ENCODE measurements at places on chromosomes 1 and 21.

DNA sequence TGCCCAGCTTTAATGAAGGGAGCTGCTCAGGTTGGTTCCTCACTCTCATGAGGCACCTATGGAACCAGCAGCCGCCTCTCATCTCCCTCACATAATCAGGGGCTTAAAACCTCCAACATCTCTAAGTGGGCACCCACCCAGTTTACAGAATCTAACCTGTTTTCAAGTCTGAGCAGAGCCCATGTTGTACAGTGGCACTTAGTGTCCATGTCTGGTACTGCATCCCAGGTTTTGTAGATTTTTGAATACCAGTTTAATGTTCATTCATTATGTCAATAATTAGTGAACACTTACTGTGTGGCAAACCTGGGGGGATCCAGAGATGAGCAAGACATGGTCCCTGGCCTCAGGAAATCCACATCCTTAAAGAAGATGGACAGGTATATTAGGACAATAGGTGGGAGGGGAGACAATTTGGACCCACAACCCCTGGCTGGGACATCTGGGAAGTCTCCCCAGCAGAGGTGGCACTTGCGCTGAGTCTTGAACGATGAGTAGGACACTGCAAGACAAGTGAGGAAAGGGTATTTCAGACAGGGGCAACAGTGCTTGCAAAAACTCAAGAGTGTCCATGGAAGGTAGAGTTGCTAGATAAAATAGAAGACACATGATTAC is 83.3 kb downstream of the LACTBL1 start:
- DNase-seq, result no peak

- no peak for DNase-seq
Observed at GRCh38 chr1:119160866-119161265, 20.4 kb upstream of the WARS2 start.

- no peak for DNase-seq
Observed at GRCh38 chr1:51344602-51345299, 14.4 kb upstream of the TTC39A start.

DNA sequence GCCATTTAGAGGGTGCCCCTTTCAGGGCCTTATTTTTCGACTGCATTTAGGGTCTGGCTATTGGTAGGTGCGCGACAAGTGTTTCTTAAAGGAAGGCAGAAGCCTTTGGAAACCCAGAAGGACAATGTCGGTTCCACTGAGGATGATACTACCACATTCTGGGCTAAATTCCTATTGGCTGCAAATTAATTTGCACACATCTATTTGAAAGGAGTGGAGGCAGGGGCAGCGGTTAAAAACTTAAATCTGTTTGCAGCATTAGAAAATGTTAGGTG is 1.1 kb downstream of the PATJ start:
- DNase-seq, result no peak

GRCh38 chr1:190476321-190476720 is 1.3 kb downstream of the BRINP3 start:
- DNase-seq, result no peak

- DNase-seq, result no peak
Observed at GRCh38 chr1:241591317-241591716, 48.9 kb downstream of the CHML start.

- DNase-seq, result no peak
Observed at GRCh38 chr1:179812501-179813292, 64.9 kb downstream of the TOR1AIP2 start.

- no peak for DNase-seq
Observed at GRCh38 chr1:39063191-39063590, 37.0 kb downstream of the NDUFS5 start.

- DNase-seq, result no peak
Observed at GRCh38 chr21:26798856-26799751, 46.1 kb downstream of the ADAMTS1 start.

GRCh38 chr21:26719750-26720149 is 125.5 kb downstream of the ADAMTS1 start:
- DNase-seq, result no peak

- DNase-seq, result peak; percentile 19
Observed at GRCh38 chr1:109760581-109761226, 3.0 kb downstream of the EPS8L3 start.

- DNase-seq, result no peak
Observed at GRCh38 chr1:14959059-14959694, 194.4 kb upstream of the TMEM51 start.

DNA sequence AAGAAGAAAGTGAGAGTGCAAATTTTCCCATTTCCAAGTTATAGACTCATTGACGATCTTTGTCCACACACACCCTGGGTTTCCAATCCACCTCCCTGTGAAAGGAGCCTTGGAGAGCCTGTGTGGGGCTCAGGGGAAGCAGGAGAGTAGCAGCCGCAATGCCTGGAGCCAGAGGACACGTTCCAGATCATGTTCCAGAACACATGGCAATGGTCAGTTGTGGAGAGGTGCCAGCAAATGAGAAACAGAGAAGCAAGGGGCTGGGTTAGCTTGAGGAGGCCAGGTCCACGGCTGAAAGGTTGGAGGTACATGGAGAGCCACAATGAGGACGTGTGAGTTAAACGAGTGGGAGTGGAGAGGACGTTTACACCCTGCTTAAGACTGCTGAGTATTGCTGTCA is 33.0 kb upstream of the SIPA1L2 start:
- no peak for DNase-seq

DNA sequence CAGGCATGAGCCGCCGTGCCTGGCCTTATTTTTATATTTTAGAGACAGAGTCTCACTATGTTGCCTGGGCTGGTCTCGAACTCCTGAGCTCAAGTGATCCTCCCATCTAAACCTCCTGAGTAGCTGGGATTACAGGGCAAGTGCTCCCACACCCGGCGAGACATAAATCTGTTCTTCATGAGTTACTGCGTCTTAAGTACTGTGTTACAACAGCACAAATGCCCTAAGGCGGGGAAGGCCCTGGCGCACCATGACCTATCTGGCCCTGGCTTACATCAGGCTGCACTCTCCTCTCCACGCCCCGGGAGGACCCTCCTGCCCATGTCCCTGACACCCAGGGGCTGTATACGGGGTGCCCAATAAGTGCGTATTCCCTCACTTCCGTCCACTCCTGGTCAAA is 4.3 kb downstream of the GPR153 start:
- DNase-seq, result no peak

GRCh38 chr1:3221112-3222041 is 152.4 kb downstream of the PRDM16 start:
- no peak for DNase-seq

DNA sequence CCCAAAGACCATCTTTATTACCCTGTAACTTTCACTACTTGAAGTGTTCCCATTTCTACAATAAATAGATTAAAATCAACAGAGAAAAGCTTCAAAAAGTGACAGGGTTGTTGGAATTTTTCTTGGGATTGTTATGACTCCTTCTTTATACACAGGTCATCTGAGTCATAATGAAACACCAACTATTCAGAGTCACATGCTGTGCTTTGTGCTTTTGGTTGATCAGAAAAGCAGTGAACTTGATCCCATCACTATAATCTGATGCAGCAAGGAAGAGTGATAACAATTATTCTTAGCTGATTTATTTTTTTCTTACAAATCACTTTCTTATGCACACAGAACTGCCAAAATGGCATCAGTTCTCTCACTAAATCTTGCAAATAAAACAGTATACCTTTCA is 422.9 kb downstream of the PTBP2 start:
- no peak for DNase-seq

DNA sequence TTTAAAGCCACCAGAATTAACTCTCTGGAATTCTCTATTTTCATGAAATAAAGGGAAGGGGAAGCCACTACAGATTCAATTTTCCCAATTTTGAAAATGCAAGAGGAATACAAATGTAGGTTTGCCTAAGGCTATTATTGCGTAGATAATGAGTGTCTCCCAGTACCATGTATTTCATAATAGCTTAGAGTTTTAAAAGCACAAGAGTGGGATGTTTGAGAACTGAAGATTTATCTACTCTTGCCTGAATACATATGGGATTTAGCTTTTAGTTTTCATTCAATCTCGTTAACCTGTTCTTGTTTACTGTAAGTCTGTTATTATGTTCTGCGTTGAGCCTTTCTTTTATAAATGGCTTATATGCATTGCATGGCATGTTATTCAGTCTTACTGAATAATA is 795.1 kb downstream of the BRINP3 start:
- no peak for DNase-seq

DNA sequence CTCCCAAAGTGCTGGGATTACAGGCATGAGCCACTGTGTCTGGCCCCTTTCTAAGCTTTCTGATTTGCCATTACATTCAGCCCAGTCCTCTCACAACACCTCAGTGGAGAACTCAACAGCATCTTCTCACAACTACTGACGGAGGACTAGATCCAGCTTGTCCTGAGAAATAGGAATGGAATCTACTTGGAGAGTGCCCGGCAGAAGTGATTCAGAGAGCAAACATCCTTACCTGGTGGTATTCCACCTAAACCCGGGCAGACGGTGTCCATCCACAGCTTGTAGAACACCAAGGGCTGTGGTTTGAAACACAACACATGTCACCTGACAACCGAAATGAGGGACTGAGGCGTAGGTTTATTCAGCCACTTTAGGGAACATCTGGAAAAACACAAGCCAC is 28.8 kb upstream of the CCSAP start:
- no peak for DNase-seq

DNA sequence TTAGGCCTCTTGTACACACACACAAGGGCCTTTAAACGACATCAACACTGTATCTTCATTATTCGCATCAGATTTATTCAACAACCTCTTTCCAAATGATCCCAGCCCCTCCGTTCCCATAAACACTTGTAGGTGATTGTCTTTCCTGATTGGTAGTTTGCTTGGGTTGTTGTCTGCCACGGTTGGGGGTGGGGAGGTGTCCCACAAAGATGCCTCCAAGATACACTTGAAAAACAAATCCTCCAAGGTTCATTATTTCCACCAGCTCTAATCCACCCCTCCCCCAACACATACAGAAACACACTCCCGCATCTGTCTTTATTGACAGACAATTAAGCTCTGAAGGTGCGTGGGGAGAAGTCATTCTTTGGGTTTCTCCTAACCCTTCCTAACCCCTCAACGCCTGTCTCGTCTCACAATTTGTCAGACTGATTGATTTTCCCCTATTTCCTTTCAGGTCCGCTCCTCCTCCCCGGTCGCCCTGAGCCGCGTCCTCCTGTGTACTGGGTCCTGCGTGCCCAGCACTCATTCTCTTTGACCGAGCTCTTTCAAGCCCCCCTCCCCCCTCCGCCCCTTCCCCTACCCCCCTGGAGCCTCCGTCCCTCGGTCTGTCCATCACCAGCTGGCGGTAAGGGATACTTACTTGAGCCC is 1.4 kb downstream of the WDR26 start:
- DNase-seq, result no peak

- DNase-seq, result no peak
Observed at GRCh38 chr1:10778640-10779039, 17.8 kb downstream of the CASZ1 start.
